ENCODE measurements at places on chromosomes 5 and 9. TPM values are rescaled to one million over a fixed set of nuclear protein-coding genes. Genes with fewer than 3 reads are reported as not detected.

Gene PHF24
- polyA plus RNA-seq, result 0.13 TPM

GRCh38 chr9:120308495-120308894 is 271.5 kb downstream of the CDK5RAP2 start:
- no peak for DNase-seq

Gene MUSK
- polyA plus RNA-seq, result 0.05 TPM

GRCh38 chr9:105510024-105510423 is 47.9 kb upstream of the FKTN start:
- DNase-seq, result no peak

GRCh38 chr5:83570916-83571315 is 99.4 kb downstream of the VCAN start:
- no peak for DNase-seq

DNA sequence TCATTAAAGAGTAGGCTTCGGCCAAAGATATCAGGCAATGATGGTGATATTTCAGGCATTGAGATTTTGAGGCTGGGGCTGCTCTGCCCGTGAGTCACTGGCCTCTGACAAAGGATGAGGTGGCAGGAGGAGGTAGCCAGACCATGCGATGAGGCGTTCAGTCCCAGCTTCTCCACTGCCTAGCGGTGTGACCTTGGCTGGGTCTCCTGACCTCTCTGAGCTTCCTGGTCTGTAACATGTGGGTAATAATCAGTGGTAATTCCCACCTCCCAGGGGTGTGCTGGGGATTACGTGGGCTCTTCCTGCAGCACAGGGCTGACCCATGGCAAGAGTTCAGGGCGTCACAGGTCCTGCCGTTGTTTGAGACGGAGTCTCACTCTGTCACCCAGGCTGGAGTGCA is 73.2 kb upstream of the RAPGEF1 start:
- no peak for DNase-seq

DNA sequence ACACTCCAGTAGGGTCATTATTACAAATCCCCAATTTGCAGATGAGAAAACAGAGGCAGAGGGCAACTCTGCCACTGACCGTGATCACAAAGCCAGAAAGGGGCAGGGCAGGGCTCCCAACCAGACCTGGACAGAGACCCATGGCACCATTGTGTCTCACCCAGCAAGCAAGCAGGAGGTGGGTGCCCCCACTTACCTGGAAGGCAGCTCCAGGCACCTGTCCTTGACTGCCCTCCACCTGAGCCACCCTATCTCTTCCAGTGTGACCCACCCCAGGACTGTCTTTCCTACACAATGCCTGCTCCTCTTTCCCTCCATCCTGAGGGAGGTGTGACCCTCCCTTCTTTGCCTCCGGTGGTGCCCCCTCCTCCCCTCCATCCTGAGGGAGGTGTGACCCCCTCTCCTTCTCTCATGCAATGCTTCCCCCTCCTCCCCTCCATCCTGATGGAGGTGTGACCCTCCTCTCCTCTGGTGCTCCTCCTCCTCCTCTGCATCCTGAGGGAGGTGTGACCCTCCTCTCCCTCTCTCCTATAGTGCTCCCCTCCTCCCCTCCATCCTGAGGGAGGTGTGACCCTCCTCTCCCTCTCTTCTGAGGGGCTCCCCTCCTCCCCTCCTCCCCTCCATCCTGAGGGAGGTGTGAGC is 198.0 kb downstream of the MED10 start:
- DNase-seq, result no peak

DNA sequence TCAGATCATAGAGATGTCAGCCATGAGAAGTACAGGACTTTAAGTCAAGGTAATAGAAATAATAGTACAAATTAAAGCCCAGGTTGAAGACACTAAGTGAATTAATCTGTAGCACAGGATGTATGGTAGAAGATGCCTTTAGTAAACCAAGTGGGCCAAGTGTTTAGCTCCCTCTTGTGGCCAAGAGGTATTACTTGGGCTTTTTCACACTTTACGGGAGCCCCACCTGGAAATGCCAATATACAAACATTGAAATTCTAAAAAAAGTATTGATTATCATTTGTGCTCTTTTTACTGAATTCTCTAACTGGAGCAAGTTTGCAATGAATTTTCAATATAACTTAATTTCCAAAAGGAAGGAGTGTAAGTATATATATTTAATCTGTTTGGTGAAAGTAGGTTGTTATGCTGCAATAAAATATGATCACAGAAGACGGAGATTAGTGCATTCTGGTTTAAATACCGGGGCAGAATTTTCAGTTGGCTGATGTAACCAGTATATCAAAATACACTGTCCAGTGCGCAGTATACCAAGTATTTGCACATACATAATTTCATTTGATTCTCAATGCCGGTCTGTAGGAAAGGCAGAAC is 84.7 kb downstream of the PARP8 start:
- peak; percentile 22 for DNase-seq

GRCh38 chr5:170483701-170484458 is 19.9 kb upstream of the KCNIP1 start:
- DNase-seq, result no peak

Gene OCLN
- 32.2 TPM for polyA plus RNA-seq

Gene CDH9
- polyA plus RNA-seq, result 10.9 TPM

Gene CMYA5
- 17.2 TPM for polyA plus RNA-seq

DNA sequence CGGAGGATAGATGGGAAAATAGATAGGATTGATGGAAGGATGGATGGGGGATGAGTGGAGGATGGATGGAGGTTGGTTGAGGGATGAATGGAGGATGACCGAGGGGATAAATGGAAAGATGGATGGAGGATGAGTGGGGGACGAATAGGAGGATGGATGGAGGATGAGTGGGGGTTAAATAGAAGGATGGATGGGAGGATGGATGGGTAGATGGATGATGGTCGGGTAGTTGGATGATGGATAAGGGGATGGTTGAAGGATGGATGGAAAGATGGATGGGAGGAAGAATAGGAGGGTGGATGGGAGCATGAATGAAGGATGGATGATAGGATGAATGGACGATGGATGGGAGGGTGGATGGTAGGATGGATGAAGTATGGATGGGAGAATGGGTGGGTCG is 219.3 kb upstream of the IER5L start:
- no peak for DNase-seq

DNA sequence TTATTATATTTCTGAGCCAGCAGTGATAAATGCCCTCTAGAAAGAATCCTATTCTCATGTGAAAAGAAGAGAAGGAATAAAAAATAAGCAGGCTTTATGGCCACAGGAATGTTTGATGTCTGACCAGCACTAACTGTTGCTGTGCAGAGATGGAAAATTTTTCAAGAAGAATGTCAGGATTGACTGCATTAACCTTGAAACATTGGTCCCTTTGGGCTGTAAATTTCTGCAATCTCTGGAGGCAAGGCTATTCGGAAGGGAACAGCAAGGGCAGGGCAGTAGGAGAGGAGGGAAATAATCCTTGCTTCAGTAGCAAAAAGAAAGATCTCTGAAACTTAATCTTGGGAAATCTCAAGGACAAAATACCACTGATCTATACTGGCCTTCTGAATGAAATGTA is 415.2 kb downstream of the DNAH5 start:
- DNase-seq, result no peak

Gene RGS3
- 49.3 TPM for polyA plus RNA-seq

GRCh38 chr5:34475249-34475966 is 180.7 kb upstream of the RAI14 start:
- DNase-seq, result no peak

GRCh38 chr9:93092251-93092991 is 3.6 kb upstream of the CARD19 start:
- no peak for DNase-seq

Gene IFNE
- polyA plus RNA-seq, result not detected

DNA sequence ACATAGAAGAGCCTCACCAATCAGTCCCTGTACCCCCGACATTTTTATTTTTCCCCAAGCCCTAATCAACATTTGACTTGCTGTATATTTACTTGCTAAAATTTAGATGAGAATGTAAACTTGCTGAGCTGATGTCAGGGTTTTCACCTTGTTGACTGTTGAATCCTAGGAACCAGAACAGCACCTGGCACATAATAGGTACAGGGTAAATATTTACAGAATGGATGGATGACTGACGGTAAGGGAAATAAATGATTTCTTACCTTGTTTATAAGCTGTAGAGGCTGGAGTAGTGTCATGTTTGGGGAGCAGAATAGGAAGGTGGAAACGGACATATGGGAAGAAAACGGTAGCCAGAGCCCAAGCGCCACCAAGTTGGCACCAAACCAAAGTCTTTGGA is 107.0 kb upstream of the NUDT12 start:
- no peak for DNase-seq

Gene F2R
- 76.9 TPM for polyA plus RNA-seq

DNA sequence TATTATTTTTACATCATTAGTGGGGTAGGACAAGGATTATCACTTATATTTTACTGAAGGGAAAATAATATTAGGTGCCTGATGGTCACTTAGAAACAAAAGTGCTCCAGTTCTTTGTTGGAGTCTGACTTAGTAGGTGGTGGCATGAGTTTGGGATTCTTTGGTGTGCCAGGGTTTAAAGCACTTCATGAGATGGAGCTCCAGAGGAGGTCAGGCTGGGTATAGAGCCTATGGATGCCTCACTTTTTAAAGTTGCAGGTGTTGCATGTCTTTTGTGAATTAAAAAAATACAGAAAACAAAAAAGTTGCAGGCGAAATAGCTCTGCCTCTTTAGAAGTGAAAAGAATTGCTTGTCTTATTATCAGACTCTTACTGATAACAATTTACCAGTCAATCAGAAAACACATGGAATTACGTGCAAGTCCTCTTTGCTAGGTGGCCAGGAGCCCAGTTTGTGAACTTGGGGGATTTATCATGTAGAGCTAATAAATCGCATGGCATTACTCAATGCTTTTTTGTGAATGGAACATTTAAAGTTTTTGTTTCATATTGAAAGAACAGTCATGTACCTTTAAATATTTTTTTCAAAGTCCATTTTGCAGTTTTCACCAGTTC is 1.6 kb downstream of the ITK start:
- DNase-seq, result no peak

- no peak for DNase-seq
Measured at GRCh38 chr5:176530983-176531901, 6.0 kb downstream of the RNF44 start.

Gene CTNND2
- polyA plus RNA-seq, result 2.7 TPM

DNA sequence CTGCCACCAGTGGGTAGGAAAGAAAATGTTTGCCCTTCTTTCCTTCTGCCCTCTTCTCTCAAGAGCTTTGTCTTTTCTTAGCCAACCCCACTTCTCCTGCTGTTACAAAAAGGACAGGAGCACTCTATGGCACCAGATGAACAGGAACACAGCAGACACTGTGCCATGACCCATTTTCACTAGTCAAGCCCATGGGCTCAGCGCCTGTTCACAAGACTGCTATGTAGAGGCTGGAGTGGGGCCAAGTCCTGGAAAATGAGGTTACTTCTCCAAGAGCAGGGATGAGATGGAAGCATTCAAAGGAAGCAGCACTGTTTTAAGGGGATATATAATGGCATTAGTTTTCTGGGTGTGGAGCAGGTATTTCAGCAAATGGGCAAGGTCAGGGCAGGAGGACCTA is 46.8 kb upstream of the GRAMD2B start:
- no peak for DNase-seq

Gene CHMP5
- polyA plus RNA-seq, result 132 TPM

DNA sequence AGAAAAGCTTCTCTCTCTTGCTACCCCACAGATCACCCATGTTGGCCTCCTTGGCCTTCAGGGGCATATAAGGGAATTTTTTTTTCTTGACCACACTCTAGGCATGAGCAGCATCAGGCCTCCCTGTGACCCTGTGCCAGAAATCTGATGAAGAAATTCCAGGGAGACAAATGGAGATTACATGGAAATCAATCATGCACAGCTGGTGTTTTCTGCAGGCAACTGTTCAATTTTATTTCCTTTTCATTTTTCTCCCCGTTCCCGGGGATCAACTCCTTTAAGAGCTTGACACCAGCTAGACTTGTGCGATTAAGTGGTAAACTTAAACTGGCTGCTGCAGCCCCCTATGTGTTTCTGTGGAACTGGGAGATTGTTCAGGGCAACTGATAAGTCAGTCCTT is 59.3 kb downstream of the GALNT10 start:
- no peak for DNase-seq

- DNase-seq, result no peak
Measured at GRCh38 chr5:124238350-124238749, 508.1 kb downstream of the ZNF608 start.

Gene PLPP7
- polyA plus RNA-seq, result 1.9 TPM

Gene CLK4
- polyA plus RNA-seq, result 73.3 TPM

- no peak for DNase-seq
Measured at GRCh38 chr5:123033157-123033671, 3.3 kb downstream of the PPIC start.

GRCh38 chr9:134890155-134890495 is 9.5 kb downstream of the FCN2 start:
- no peak for DNase-seq

GRCh38 chr9:128007566-128008138 is 26.9 kb upstream of the EEIG1 start:
- peak; percentile 78 for DNase-seq

Gene GDF9
- 1.7 TPM for polyA plus RNA-seq

DNA sequence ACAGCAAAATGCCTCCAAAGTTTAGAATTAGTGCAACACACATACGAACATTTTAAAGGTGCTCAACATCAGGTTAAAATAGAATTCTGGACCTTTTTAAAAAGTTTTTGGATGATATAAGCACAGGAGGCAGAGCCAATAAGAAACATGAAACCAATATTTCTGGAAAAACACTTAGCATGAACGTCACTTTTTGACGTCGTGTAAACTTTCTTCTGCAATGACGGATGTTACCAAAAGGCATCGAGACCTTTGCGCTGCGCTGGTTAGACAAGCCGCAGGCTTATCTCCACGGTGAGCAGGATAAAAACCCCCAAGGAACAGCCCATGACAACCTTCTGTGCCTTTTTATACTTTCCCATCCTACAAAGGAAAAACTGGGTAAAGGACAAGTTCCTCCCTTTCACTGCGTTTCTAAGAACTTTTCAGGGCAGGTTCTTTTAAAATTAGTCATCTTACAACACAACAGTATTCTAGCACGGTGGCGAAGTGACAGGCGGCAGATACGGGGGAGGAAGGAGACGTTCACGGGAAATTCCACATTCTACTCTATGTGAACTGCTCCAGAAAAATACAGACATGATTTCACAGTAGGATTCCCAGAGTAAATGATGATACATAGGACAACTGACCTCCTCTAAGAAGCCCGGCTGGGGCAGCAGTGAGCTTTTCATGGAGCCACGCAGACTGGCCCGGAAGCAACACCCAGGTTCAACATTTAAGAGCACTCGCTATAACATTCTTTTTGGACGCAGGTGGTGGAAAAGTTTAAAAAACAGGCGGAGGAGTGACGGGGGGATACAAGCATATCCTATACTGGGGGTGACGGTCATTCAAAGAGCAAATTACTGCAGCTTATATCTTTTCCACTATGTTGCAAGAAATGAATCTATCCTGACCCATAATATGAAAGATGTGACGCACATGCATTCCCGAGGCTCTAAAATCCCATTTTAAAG is 52.4 kb downstream of the USP20 start:
- no peak for DNase-seq

DNA sequence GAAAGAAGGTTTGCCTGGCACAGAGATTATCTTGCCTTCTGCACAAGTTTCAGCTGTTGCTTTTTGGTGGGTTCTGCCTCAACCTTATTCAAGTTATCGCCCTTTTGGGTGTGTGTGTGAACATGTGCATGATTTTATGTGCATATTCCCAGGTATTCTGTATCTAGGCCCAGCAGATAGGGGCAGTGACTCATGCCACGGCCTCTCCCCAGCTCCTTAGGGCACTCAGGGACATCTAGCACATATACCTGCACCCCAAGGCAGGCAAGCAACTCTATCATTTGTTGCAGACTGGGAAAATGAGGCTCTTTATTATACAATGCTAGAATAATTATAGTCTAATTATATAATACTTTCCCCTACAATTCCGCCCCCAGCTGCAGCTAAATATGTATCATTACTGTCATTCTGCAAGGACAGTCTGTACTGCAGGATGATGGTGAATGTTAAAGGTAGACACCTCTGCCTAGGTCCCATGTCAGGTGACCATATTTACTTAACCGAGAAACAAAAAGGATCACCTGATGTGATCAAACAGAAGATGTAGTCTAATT is 128.9 kb downstream of the PDE8B start:
- no peak for DNase-seq

Data from right renal pelvis (tissue), 4 donors.